ENCODE measurements at places on chromosomes 11 and 22.

DNA sequence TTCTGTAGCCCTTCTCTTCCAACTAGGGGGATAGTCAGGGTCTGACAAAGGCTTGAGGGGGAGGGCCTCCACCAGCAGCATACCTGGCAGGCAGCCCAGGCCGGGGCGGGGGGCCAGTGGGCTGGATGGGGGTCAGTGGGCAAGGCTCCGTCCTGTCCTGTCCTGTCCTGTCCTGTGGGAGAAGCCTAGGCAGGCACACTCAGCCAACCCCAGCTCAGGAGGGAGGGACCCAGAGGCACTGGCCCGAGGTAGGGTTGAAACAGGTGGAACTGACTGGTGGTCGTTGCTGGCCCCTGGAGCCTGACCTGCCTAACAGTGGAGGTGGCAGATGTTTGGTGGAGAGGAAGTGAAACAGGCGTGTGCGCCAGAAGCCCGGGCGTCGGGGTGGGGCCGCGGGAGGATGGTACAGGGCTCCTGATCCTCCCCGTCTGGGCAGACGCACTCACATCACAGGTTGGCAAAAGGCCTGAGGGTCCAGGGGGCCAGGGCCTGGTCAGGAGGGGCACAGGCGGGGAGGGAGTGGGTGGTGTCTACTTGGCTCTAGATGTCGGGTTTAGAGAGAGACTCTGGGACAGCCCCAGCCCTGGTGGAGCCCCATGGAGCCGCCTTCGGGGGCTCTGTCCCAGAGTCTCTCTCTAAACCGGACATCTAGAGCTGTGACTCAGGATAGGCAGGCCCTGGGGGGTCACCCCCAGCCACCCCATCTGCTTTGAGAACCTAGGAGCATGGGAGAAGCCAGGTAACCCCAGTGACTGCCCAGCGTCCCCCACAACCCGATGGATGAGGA is 32.5 kb upstream of the GRAMD4 start:
- DNase-seq: no peak

DNA sequence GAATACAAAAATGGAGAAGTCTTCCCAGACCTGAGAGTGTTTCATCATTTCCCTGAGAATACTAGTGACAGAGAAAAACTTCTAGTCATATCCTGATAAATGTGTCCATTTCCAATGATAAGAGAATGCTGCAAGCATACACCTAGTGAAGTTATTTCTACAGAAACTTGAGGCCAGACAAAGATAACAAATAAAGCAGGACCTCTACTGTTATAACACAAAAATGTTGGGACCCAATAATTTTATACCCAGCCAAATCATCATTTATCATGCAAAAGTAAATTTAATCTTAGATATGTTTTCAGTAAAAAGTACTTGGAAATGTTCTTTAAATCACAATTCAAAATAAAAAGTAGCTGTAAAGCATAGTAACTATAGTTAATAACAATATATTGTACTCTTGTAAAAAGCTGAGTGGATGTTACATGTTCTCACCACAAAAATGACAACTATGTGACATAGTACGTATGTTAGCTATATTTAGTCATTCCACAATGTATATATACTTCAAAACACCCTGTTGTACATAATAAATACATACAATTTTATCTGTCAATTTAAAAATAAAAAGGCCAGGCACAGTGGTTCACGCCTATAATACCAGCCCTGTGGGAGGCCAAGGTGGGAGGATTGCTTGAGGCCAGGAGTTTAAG is 12.6 kb downstream of the RRAS2 start:
- no peak for DNase-seq

GRCh38 chr11:123187665-123188507 is 7.2 kb downstream of the CLMP start:
- DNase-seq: no peak

GRCh38 chr22:46125311-46125710 is 25.0 kb upstream of the PPARA start:
- no peak for DNase-seq

- DNase-seq: no peak
Measured at GRCh38 chr11:12125609-12126149, 15.3 kb downstream of the MICAL2 start.

- no peak for DNase-seq
Measured at GRCh38 chr11:33747979-33748378, 11.8 kb upstream of the CD59 start.

- DNase-seq: no peak
Measured at GRCh38 chr11:120612513-120613263, 101.1 kb downstream of the GRIK4 start.

- no peak for DNase-seq
Measured at GRCh38 chr11:30855383-30856006, 269.3 kb upstream of the MPPED2 start.

Data from thoracic aorta (tissue), 2 donors.